ENCODE measurements at places on chromosomes 16 and 17.

- no peak for DNase-seq
Observed at GRCh38 chr16:78553268-78554039, 454.0 kb downstream of the WWOX start.

- no peak for DNase-seq
Observed at GRCh38 chr16:61944004-61944403, 92.2 kb downstream of the CDH8 start.

GRCh38 chr16:57645691-57646387 is 17.4 kb downstream of the ADGRG1 start:
- no peak for DNase-seq

DNA sequence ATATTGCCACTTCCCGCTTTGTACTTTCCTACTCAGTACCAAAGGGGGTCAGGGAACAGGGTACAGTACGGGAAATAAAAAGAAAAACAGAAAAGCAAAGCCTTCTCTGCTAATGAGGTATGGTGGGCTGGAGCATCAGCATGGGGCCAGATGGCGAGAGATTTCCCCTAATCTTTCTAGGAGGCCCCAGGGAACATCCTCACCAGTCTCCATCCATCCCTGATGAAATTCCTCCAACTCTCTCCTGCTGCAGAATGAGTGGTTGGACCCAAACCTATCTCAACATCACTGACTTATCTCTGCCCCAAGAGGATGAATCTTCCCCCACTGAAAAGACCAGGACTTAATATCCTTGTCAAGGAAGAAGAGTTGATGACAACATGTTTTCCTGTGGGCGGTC is 185.6 kb downstream of the C16orf78 start:
- no peak for DNase-seq

GRCh38 chr17:57563958-57564357 is 181.1 kb downstream of the CCDC182 start:
- no peak for DNase-seq

GRCh38 chr17:27601069-27601974 is 29.7 kb upstream of the LGALS9 start:
- DNase-seq = peak; percentile 58

DNA sequence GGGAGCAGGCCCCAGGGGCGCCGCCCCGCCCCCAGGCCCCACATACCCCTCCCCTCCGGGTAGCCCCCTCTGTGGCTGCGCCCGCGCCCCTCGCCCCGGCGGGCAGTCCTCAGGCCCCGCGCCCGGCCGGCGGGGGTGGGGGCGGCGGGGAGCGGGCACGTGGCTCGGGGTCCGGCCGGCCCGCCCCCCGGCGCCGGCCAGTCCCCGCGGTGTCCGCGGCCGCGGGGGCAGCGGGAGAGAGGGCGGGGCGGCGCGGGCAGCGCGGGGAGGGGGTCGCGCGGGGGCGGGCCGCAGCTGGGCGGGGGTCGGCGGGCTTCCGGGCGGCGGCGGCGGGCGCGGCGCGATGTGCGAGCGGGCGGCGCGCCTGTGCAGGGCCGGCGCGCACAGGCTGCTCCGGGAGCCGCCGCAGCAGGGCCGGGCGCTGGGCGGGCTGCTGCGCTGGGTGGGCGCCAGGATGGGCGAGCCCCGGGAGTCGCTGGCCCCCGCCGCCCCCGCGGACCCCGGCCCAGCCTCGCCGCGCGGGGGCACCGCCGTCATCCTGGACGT is 335 bp downstream of the NECAB2 start:
- peak; percentile 56 for DNase-seq

DNA sequence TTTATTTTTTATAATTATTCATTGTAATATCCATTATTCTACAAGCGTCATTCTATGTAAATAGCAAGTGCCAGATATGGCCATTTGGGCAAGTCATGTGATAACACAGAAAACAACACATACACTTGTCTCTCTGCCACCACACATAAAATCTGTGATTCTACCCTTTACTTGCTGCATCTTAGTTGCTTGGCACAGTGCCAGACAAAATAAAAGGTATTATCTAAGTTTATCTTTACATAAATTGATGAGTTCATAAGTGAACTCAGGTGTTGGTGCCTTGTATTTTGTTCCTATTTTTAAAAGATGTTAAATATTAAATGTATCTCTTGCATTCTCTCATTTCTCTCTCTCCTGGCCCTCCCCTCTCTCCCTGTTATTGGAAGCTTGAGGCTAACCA is 1458.7 kb downstream of the CDH11 start:
- no peak for DNase-seq

DNA sequence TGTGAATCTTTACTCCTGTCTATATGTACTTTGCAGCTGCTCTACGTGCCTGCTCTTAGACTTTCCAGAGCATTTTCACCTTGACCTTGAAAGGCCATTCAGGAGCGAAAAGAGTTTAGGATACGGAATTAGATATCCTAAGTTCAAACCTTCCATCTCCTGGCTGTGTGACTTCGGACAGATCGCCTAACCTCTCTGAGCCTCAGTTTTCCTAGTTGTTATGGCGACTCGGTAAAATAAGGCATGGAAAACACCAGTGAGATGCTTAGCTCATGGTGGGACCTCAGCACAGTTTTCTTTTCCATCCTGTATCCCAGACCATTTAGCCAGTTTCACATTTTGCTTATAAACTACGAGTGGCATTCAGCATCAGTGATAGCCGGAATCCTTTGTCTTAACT is 233.7 kb downstream of the RBFOX1 start:
- no peak for DNase-seq

DNA sequence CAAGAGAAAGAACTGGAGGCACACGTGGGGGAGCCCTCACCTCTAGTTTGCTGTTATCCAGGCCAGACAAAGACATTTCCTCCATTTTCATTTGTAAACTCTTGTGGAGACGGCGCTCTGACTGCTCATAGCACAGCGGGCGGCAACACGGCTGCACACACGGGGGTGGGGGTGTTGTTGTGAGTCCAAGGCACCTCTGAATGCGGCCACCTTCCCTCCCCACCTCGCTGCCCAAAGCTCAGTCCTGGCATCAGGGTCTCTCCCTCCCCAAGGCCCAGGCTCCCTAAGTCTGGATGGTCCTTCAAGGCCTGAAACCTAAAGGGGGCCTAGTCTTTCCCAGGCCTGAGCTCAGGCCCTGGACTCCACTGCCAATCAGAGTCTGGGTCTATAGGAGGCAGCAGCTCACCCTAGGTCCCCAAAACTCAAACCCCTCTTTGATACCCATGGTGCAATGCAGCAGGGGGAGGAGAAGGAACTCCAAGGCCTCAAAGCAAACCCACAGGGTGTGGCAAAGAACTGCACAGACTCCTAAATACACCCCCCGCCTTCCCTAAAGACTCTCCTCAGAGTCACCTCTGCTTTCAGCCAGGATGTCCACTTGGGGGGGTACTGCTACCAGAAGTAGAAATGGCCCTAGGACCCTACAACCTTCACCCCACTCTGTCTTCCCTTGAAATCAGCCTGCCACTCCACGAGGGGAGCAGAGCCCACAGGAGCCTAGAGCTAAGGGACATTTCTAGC is 1.5 kb downstream of the ATXN7L3 start:
- no peak for DNase-seq

GRCh38 chr16:24125214-24125613 is 130.9 kb upstream of the CACNG3 start:
- no peak for DNase-seq

GRCh38 chr17:42908872-42909700 is 8.5 kb downstream of the G6PC1 start:
- no peak for DNase-seq

GRCh38 chr17:18019838-18020154 is 19.2 kb downstream of the ATPAF2 start:
- no peak for DNase-seq

DNA sequence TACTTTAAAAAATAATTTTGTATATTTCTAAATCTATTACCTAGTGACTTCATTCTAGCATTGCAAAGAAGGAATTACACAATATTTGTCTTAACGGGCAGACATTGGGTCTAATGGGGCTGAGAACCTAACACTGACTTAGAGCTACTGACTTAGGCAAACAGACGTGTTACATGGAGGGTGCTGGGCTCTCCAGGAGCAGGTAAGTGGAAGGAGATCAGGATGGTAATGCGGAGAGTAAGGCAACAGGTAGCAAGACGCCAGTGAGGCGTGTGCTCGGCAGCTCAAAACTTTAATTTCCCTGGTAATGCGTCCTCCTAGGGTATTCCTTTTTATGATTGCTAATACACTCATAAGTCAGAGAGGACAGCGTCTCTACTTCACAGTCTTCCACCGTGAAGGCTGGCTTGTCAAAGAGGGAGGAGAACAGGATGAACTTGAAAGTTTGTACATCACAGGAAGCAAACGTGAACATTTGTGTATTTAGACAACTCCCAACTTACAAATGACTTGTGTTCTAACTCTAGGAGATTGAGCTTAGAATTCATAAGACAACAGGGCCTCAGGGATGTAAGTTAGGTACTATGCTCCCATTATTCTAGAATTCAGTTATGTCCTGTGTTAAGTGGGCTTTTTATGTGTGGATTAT is 4.6 kb downstream of the KRT28 start:
- DNase-seq = no peak

- DNase-seq = no peak
Observed at GRCh38 chr17:15123593-15124263, 141.4 kb downstream of the PMP22 start.

- DNase-seq = no peak
Observed at GRCh38 chr17:52823155-52823554, 664.6 kb upstream of the CA10 start.

GRCh38 chr16:53962041-53962440 is 258.1 kb downstream of the FTO start:
- DNase-seq = no peak

- no peak for DNase-seq
Observed at GRCh38 chr17:12415031-12415430, 250.7 kb upstream of the MYOCD start.

DNA sequence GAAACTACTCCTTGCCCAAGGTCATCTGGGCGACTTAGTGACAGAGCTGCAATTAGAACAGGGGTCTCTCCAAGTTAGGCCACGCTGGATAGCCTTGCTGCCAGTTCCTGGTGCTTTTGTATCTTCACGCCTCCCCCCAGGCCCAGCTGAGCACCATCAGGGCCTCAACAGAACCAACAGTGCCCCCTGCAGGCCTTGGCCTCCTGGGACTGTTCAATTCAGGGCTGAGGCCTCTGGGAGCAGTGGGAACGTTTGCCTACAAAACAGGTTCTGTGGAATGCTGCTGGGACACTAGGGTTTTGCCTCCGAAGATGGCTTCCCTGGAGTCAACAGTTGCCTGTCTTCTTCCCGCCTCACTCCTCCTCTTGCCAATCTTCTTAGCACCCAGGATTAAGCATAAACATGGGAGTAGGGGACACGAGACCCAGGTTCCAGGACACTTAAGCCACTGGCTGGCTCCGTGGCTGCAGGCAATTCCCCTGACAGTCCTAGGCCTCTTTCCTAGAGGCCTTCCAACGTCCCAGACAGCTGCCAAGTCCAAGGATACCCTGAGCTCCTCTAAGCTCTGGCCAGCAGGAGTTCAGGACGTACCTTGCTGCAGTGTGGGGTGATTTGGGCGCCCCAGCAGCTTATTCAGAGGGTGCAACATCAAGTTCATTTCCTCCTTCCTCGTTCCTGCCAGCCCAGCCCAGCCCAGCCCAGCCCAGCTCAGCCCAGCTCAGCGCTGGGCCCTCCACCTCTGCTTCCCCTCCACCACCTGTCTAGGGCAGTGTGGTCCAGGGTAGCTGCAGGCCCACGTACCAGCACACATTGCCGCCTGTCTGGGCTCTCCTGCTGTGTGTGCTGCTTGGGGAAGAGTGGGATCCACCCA is 246.6 kb upstream of the RPL38 start:
- peak; percentile 80 for DNase-seq

GRCh38 chr17:9446528-9446927 is 129.1 kb downstream of the STX8 start:
- DNase-seq = no peak

DNA sequence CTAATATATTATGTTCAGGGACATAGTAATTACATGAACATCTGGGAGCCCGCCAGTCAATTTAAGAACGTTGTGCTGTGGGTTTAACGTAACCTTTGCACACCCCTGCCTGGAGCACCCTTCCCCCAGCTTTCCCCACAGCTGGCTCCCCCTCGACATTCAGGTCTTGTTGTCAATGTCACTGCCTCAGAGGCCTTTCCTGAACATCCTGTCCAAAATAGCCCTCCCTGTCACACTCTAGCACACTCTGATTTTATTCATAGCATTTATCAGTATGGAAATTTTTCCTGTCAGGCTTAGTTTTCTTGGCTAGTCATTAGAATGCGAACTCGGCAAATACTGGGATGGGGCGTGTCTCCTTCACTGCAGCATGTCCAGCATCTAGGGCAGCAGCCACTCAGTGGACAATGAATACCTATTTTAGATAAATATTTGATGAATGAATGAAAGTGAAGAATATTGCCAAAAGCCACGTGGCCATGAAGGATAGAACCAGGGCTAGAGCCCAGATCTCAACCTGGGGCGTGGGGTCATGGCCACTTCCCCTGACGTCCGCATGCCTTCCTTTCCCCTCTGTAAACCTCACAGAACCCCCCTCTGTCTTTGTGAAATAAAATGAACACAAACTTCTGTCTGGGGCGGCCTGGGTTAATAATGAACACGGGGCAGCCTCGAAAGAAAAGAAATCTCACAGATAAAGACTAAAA is 10.5 kb downstream of the PIK3R6 start:
- DNase-seq = no peak

DNA sequence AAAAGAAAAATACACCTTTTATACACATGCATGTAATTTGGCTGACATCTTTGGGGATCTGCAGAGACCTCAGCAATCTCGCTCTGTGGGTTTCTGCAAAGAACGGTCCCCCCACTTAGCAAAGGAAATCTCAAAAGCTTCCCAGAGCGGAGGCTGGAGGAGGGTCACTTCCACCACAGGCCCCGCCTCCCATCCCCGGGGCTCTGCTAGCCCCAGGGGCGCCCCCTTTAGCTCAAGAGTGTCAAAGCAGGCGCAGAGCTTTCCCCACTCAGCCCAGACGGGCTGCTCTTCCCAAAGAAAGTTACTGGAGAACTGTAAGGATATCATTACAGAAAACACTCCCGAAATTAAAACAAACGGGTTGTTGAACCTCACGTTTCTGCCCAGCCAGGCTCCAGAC is 11.4 kb downstream of the SLC13A5 start:
- peak; percentile 86 for DNase-seq

DNA sequence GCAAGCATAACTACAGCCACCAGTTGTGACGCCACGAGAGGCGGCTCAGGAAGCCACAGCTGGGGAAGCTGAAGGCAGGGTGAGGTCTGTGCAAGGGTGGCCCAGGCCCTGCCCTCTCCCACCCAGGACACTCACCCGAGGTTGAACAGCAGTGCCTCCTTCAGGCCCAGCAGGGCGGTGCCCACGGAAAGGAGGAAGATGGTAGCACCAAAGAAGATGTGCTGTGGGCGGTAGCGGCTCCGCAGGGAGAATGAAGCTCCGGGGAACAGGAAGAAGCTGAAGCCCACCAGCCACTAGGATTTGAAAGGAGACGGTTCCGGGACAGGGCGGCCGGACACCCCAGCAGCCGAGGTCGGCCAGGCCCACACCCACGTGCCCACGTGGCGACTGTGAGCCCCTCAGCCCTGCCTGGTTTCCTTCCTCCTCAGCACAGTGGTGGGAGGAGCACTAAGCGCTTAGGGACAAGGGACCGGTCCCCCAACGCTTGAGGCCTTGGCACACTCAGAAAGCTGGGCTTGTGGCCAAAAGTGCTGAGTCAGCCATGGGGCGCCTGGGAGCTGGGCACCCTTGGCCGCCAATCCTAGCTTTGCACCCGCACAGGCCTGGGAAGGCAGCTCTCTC is 11.0 kb downstream of the CYB561 start:
- no peak for DNase-seq

GRCh38 chr16:30977502-30977901 is 7.5 kb upstream of the HSD3B7 start:
- peak; percentile 80 for DNase-seq
